ENCODE measurements at places on chromosomes 2 and 18. TPM values are rescaled to one million over a fixed set of nuclear protein-coding genes. Genes with fewer than 3 reads are reported as not detected.
A peak's percentile ranks its signal among the peaks of the same experiment; 100 is the strongest.

DNA sequence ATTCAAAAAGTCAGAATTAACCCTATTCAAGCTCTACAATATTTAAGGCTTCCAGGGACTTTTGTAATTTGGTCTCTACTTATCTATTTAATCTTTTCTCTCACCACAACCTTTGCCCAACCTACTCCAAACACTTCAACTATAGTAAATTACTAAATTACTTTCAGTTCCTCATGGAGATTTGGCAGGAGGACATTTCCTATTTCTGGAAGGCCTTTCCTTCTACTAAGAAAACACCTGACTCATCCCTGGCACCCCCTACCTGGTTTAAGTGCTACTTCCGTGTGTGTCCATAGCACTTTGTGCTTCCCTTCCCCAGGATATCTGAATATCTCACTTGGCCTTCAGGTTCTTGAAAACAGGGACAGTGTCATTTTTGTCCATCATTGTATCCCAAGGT is 96.3 kb downstream of the UPP2 start:
- H3K4me3 ChIP-seq, result no peak overlapping the region
- H3K36me3 ChIP-seq, result no peaks in the 10 kb centered on the region
- H3K4me1 ChIP-seq, result peaks cover under 1% of the 10 kb centered on the region
- DNase-seq, result no peak
- H3K27me3 ChIP-seq, result peaks cover 39% of the 10 kb centered on the region

DNA sequence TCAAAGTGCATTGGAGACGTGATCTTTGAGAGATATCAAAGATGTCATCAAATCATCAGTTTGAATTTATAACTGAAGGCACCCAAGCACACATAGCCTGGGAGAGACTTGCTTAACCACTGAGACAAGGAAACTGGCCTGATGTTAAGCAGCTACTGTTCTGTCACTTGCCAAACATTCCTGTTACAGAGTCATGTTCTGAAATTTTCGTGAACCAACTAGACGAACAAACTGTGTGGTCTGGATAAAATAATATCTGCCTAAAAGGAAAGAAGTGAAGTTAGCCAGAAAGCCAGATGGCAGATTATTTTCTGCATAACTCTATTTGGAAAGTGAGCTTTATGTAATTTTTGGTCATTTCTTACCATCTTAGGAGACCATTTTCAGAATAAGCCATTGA is 51.4 kb downstream of the SPATS2L start:
- H3K4me1 ChIP-seq, result no peaks in the 10 kb centered on the region
- H3K4me3 ChIP-seq, result no peak overlapping the region
- no peak overlapping the region for H3K27ac ChIP-seq
- no peaks in the 10 kb centered on the region for H3K27me3 ChIP-seq
- H3K36me3 ChIP-seq, result no peaks in the 10 kb centered on the region
- DNase-seq, result no peak

Gene SNORC
- 1.1 TPM for total RNA-seq

- H3K4me1 ChIP-seq, result peaks cover 55% of the 10 kb centered on the region
- DNase-seq, result no peak
- H3K27ac ChIP-seq, result peak overlapping the region; percentile 100
- peak overlapping the region; percentile 99 for H3K4me3 ChIP-seq
Observed at GRCh38 chr2:197433780-197434438, 919 bp downstream of the SF3B1 start.

Gene SLC9A4
- 0.10 TPM for total RNA-seq

- no peaks in the 10 kb centered on the region for H3K4me1 ChIP-seq
- H3K27ac ChIP-seq, result no peak overlapping the region
- no peaks in the 10 kb centered on the region for H3K36me3 ChIP-seq
- DNase-seq, result no peak
- no peak overlapping the region for H3K4me3 ChIP-seq
Observed at GRCh38 chr2:226625946-226626345, 173.7 kb downstream of the IRS1 start.

DNA sequence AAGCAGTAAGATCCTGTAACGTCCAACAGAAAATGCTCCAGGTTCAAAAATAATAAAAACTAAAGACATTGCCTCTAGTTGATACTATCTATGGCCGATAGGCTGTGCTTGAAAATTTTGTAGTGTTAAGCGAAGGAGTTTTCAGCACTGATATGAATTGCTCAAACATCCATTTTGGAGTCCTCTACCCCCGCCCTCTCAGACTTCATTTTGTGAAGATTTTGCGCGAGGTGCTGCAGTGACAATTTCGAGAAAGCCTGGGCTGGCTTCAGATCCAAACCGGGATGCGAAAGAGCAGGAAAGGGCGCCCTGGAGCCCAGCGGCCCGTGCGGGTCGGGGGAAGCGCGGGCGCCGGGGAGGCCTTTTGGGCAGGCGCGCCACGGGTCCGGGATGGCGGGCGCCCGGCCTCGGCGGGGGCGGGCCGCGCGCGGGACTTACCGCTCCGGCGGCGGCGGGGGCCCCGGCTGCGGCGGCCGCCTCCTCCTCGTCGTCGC is 1.8 kb downstream of the SP3 start:
- peak overlapping the region; percentile 86 for H3K4me3 ChIP-seq
- peak; percentile 68 for DNase-seq
- no peaks in the 10 kb centered on the region for H3K27me3 ChIP-seq
- peaks cover 37% of the 10 kb centered on the region for H3K4me1 ChIP-seq
- peaks cover 33% of the 10 kb centered on the region for H3K36me3 ChIP-seq
- peak overlapping the region; percentile 92 for H3K27ac ChIP-seq

GRCh38 chr18:14976736-14977430 is 228.9 kb downstream of the ANKRD30B start:
- no peak for DNase-seq
- no peaks in the 10 kb centered on the region for H3K27me3 ChIP-seq

DNA sequence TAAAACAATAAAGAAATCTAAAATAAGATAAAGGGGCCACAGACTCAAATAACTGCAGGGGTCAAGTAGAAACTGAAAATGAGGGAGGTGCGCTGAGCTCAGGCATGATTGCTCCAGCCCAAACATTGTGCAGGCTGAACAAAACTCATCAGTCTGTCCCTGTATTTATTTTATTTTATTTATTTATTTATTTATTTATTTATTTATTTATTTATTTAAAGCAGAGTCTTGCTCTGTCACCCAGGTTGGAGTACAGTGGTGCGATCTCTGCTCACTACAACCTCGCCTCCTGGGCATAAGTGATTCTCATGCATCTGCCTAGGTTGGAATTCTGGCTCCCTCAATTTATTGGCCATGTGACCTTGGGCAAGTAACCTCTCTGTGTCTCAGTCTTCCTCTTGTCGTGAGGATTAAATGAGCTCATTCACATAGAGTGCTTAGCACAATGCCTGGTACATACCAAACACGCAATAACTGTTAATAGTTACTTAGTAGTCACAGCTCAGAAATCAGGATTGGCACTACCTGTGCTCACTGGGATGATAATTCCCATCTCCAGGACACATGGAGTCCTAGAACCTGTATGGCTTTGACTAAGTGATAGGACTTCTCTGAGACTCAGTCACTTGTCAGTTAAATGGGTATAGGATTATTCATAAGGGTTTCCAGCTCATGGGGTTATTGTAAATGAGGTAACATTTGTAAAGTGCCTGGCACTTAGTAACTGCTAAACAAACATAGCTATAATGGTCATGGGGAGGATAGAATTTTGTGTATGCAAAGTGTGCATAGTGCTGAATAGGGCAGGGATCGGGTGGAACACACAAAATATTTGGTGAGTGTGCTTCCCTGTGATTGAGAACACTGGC is 6.0 kb downstream of the SPEG start:
- no peak for DNase-seq
- peak overlapping the region; percentile 65 for H3K4me3 ChIP-seq
- H3K27me3 ChIP-seq, result peaks cover 13% of the 10 kb centered on the region
- H3K4me1 ChIP-seq, result peaks cover 12% of the 10 kb centered on the region
- H3K36me3 ChIP-seq, result no peaks in the 10 kb centered on the region
- H3K27ac ChIP-seq, result no peak overlapping the region

Gene MAPRE2
- 62.5 TPM for total RNA-seq

GRCh38 chr2:144515696-144516410 is 4.1 kb downstream of the ZEB2 start:
- peaks cover 47% of the 10 kb centered on the region for H3K27me3 ChIP-seq
- H3K27ac ChIP-seq, result no peak overlapping the region
- no peaks in the 10 kb centered on the region for H3K36me3 ChIP-seq
- peak overlapping the region; percentile 65 for H3K4me3 ChIP-seq
- peaks cover 15% of the 10 kb centered on the region for H3K4me1 ChIP-seq
- peak; percentile 42 for DNase-seq

- H3K4me3 ChIP-seq, result no peak overlapping the region
- no peak overlapping the region for H3K27ac ChIP-seq
- no peaks in the 10 kb centered on the region for H3K4me1 ChIP-seq
- H3K36me3 ChIP-seq, result no peaks in the 10 kb centered on the region
- no peak for DNase-seq
- no peaks in the 10 kb centered on the region for H3K27me3 ChIP-seq
Observed at GRCh38 chr2:112926707-112927106, 15.7 kb downstream of the IL37 start.

GRCh38 chr2:128447538-128447995 is 128.9 kb upstream of the HS6ST1 start:
- no peaks in the 10 kb centered on the region for H3K36me3 ChIP-seq
- H3K4me3 ChIP-seq, result no peak overlapping the region
- no peaks in the 10 kb centered on the region for H3K4me1 ChIP-seq
- no peak for DNase-seq
- no peaks in the 10 kb centered on the region for H3K27me3 ChIP-seq

- H3K4me1 ChIP-seq, result peaks cover 37% of the 10 kb centered on the region
- H3K27me3 ChIP-seq, result no peaks in the 10 kb centered on the region
- no peak for DNase-seq
- peaks cover 18% of the 10 kb centered on the region for H3K36me3 ChIP-seq
Observed at GRCh38 chr2:27667446-27667845, 3.8 kb downstream of the SLC4A1AP start.

DNA sequence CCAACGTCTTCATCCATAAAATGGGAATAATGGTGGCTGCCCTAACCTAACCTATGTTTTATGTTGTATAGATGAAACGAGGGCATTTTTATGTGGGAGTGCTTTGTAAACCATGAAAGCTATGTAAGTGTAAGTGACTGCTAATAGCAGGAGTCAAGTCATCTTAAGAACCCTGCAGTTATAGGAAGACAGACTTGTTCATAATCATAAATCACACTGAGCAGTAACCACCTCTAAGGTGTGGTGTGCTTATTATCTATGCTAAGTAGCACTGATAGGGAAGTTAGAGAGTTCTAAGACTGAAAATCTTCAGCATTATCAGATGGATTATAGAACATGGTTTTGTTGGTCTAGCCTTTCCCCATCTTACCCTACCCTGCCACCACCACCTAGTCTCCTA is 24.2 kb upstream of the NRP2 start:
- no peaks in the 10 kb centered on the region for H3K36me3 ChIP-seq
- no peak overlapping the region for H3K27ac ChIP-seq
- DNase-seq, result no peak
- H3K4me3 ChIP-seq, result no peak overlapping the region
- H3K27me3 ChIP-seq, result no peaks in the 10 kb centered on the region

Gene TMEM163
- not detected for total RNA-seq

DNA sequence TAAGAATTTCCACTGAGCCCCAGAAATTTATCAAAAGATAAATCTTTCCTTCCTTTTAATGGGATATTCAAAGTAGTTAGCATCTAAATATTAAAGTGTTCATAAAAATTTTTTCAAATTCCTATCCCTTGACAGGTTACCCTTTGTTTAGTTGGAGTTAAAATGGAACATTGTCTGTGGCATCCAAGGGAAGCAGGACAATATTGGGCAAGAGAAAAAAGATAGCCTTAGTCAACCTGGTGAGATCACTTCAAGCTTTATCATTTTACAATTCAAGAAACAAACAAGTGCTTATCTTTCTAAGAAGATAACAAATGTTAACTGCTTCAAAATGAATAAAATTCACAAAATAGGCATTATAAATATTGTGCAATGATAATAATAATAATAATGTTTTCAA is 21.7 kb downstream of the NR4A2 start:
- DNase-seq, result no peak
- no peaks in the 10 kb centered on the region for H3K36me3 ChIP-seq
- H3K4me3 ChIP-seq, result no peak overlapping the region
- peaks cover 36% of the 10 kb centered on the region for H3K27me3 ChIP-seq

DNA sequence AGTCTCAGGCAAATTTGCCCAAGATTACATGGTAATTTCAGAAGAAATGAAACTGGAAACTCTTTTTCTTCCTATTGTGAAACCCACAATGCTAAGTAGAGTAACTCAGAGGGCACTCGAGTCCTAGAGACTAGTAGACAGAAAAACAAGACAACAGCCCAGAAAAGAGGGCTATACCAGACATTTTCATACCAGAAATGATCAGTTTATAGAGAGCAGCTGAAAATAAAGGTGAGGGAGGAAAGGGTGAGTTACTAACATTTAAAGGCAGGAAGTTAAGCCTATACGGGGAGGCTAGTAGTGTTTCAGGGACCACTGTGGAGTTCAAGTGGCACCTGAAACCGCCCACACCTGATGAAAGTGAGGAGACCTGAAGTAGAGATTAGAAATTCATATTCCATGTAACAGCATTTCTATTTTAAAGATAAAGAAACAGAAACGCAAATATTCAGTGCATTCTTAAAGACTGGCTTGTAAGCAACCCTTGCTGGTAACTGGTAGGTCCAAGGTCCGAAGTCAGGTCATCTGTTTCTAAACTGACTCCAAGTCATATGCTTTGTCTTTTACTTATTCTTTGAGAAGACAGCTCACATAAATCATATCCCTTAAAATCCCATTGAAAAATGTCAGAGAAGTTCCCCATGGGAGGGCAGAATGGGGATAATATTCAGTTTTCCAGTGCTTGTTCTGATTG is 145.1 kb upstream of the ITGB6 start:
- no peak for DNase-seq
- H3K4me3 ChIP-seq, result peak overlapping the region; percentile 51
- peaks cover 69% of the 10 kb centered on the region for H3K4me1 ChIP-seq
- peaks cover 4% of the 10 kb centered on the region for H3K36me3 ChIP-seq
- H3K27me3 ChIP-seq, result no peaks in the 10 kb centered on the region
- H3K27ac ChIP-seq, result peak overlapping the region; percentile 66

GRCh38 chr18:66083078-66083477 is 332.3 kb downstream of the CDH7 start:
- no peaks in the 10 kb centered on the region for H3K27me3 ChIP-seq
- no peaks in the 10 kb centered on the region for H3K4me1 ChIP-seq
- H3K36me3 ChIP-seq, result no peaks in the 10 kb centered on the region
- H3K27ac ChIP-seq, result no peak overlapping the region
- no peak overlapping the region for H3K4me3 ChIP-seq

Gene MDH1B
- total RNA-seq, result 0.86 TPM

Gene GREB1
- 0.42 TPM for total RNA-seq

DNA sequence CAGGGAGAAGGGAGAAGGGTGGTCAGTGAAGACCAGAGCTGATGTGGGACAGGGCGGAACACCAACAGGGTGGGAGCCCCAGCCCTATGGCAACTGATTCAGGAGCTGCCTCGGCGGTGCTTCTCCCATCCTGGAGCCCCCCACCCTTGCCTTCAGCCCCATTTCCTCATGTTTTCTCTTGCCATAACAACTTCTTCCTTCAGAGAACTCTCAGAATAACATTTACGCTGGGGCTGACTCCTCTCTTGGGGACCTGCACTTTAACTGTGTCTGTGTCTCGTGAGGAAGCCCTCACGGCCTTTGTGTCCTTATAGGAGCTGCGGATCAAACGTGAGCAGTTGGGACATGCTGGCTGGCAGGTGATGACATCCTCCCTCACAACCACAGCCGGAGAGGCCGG is 116.4 kb upstream of the SNTG2 start:
- DNase-seq, result no peak
- no peak overlapping the region for H3K4me3 ChIP-seq
- H3K36me3 ChIP-seq, result no peaks in the 10 kb centered on the region
- H3K4me1 ChIP-seq, result no peaks in the 10 kb centered on the region

Gene RAB17
- total RNA-seq, result not detected

Data from activated naive CD4-positive, alpha-beta T cell treated with anti-CD3 and anti-CD28 coated beads for 36 hours (primary cell).